ENCODE measurements at places on chromosomes 16 and 17.

- ATAC-seq, result no peak
These were observed 42.7 kb upstream of the WSCD1 start for GRCh38 chr17:6027342-6028024.

GRCh38 chr16:17318238-17318637 lies 152.5 kb downstream of the XYLT1 start:
- no peak for ATAC-seq

- peak; percentile 63 for ATAC-seq
These were observed 526 bp downstream of the MOSMO start for GRCh38 chr16:22008215-22009059.

GRCh38 chr17:149231-149630 lies 11.9 kb downstream of the SCGB1C2 start:
- no peak for ATAC-seq

- no peak for ATAC-seq
These were observed 313.3 kb upstream of the XYLT1 start for GRCh38 chr16:17784073-17784472.

DNA sequence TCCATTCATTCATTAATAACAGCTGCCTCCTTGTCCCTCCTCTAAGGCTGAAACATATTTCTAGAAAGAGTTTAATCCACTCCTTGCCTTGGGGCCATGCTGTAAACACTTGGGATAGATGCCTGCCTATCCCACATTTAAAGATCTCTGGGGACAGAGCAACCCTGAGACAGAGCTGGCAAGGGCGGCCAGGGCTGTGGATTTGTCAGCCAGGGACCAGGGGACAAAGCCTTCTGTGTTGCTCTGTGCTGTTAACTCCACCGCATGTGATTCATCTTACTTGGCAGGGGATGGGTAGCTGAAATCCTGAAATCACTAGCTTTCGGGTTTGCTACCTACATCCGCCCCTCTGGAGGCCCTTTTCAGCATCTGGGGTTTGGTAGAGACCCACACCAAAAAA lies 392.9 kb downstream of the SLC39A11 start:
- no peak for ATAC-seq

GRCh38 chr16:75579281-75579834 lies 13.2 kb downstream of the GABARAPL2 start:
- ATAC-seq, result no peak

GRCh38 chr16:89453501-89454321 lies 36.6 kb downstream of the ANKRD11 start:
- no peak for ATAC-seq

DNA sequence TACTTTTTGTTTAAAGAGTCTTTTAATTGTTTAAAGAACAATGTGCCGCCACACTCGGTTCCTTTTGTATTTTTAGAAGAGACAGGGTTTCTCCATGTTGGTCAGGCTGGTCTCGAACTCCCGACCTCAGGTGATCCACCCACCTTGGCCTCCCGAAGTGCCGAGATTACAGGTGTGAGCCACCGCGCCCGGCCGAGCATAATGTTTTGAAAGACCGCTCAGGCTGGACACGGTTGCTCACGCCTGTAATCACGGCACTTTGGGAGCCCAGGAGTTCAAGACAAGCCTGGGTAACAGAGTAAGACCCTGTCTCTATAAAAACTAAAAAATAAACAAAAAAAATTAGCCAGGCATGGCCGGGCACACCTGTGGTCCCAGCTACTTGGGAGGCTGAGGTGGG lies 59.8 kb downstream of the RNF213 start:
- no peak for ATAC-seq

GRCh38 chr17:83127431-83128160 lies 48.2 kb downstream of the METRNL start:
- ATAC-seq, result no peak

DNA sequence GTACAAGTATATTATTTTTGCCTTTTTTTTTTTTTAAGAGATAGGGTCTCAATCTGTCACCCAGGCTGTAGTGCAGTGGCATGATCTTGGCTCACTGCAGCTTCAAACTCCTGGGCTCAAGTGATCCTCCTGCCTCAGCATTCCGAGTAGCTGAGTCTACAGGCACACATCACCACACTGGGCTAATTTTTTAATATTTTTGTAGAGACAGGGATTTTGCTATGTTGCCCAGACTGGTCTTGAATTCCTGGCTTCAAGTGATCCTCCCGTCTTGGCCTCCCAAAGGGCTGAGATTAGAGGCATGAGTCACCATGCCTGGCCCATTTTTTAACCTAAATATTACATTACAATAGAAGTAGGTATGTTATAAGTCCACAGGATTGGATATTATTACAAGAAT lies 3.2 kb downstream of the TERB1 start:
- no peak for ATAC-seq

DNA sequence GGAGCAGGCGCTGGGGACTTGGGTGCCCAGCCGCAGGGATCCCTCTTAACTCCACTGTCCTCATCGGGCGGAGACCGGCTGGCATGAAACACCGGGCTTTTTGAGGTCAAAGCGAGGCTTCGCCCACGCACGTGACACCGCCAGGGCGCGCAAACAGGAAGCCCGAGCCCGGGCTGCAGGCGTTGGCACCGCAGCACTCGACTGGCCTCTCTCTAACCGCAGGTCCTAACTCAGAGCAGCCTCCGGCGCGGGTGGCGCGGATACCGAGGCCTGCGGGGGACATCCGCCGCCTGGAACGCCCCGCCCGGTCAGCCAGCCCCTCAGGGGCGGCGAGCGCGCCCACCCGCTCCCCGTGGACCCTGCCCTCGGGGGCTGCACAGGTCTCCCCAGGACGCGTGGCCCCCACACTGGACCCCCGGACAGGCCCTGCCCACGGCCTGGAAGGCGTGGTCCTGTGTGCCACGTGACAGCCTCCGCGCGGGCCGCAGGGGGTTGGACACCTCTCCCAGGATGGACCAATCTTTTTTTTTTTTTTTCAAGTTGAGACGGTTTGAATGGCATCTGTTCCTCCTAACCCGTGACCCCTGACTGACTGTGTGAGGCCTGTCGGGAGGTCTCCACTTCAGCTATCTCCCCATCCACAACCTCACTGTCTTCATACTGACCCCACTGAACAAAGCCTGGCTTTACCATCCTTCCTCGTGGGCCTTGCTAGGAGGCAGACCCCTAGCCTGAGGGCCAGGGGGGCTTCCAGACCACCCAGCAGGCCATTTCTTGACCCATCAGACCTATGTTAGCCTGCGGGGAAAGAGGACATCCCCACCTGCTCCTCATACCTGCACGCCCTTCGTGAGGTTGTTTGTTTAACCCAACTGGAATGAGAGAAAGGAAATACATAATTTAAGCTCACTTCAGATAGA lies 8.4 kb upstream of the SLC47A2 start:
- peak; percentile 68 for ATAC-seq

DNA sequence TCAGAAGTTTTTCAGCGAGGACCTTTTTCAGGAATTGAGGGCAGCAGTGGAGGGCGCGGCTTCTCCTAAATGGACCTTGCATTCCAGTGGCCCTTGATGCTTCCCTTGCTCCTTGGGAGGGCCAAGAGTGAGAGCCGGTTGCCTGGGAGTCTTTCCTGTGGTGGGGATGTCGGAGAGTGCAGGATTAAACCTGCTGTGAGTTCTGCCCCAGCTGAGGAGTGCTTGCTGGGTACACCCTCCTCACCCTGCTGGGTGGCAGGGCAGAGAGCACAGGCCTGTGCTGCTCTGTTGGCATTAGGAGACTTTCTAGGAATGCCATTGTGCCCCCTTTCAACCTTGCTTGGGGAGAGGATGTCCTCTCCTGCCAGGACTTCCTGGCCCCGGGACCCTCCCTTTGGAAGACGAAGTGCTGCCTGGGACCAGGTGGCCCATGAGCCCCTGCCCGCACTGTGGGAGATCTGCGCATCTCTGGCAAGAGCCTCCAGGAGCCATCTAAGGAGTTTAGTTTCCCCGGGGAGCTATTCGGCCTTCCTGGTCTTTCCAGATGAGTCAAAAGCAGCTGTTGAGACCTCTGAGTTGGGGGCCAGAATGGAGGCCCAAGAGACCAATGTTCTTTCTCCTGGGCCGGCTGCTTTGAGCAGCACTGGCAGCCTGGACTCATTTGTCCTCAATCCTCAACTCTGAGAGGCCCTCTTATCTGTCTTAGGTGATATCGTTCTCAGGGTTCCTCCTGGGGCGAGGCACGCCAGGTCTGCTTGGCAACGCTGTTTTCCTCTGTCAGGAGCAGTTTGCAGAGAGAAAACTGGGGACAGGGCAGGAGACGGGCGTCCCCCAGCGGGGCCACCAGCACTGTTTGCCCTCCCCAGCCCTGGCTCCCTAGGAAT lies 5.6 kb downstream of the LLGL2 start:
- no peak for ATAC-seq

DNA sequence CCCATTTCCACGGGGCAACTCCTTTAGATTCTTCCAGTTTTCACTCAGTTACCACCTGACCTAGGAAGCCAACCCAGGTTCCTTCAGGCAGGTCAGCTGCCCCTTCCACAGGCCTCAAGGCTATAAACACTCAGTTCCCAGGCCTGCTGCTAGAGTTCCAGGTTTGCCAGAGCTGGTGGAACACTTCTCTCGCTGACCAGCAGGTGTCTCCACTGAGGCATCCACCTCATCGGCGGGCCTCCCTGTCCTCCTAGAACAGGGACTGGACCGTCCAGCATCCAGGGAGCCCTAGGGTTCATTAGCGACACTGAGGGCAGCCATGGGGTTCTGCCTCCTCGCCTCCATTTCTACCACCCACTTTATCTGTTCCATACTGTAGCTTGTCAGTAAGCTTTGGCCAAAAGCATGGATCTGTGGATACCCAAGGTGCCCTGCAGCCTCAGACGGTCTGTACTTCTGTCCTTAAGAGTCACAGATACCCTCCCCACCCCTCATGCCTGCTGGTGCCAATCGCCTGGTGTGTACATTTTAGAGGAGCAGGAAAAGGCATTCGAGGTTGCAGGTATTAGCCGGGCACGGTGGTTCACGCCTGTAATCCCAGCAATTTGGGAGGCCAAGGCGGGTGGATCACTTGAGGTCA lies 29.0 kb downstream of the PIMREG start:
- no peak for ATAC-seq

- ATAC-seq, result no peak
These were observed 122.2 kb downstream of the MRM1 start for GRCh38 chr17:36723459-36724025.

DNA sequence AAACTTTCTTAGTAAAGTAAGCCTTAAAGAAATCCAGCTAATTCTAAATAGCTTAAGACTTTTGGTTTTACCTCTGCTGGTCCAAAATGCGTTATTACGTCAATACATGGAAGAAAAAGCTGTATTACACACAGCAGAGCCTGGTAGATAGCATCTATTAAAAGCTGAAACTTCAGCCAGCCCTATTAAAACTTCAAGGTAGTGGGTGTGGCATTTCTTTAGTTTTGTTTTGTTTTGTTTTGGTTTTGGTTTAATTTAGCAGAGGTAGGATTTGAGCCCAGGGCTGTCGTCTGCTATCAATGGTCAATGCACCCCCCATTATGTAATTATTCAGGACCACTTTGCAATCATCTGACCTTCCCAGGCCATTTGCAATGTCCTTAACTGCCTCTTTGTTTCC lies 318.4 kb upstream of the MAF start:
- no peak for ATAC-seq

DNA sequence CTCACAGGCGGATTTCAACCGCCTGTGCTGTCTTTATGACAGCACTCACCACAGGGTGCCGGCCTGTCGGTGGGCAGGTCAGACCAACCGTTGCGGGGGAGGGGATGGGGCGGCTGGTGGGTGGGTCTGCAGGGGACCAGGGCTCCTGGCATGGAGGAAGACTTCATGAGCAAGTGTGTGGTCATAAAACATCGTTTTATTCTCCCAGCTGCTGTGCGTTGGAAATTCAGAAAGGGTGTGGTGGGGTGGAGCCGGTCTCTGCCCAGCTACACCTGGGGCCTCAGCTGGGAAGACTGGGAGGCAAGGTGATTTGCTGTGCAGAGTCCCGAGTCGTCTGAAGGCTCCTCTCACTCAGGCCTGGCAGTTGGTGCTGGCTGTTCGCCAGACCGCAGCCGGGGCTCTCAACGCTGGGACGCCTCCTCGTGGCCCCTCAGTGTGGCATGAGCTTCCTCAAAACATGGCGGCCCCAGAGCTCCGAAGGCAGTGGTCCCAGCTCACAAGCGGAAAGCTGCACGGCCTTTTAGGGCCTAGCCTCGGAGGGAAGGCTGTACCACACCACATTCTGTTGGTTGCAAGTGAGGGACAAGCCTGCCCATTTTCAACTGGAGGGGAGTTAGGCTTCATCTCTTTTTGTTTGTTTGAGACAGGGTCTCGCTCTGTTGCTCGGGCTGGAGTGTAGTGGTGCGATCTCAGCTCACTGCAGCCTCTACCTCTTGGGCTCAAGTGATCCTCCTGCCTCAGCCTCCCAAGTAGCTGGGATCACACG lies 45.8 kb upstream of the GSE1 start:
- ATAC-seq, result no peak

DNA sequence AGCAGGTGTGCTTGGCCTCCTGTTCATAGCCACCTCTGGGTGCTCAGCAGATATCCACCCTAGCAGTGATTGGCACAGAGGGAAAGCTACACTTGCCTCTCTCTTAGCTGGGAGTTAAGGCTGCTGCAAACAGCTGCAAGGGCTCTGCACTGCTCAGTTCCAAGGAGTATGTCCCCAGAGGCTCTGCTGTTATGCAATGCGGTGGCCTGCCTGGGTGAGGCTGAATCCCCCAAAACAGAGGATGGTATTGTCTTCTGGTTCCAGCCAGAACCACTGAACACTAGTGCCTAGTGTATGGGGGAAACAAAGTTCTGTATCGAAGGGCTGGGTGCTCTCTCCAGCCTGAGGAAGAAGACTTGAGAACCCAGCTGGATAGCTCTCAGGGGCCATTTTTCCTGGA lies 16.8 kb downstream of the TMEM94 start:
- ATAC-seq, result no peak

DNA sequence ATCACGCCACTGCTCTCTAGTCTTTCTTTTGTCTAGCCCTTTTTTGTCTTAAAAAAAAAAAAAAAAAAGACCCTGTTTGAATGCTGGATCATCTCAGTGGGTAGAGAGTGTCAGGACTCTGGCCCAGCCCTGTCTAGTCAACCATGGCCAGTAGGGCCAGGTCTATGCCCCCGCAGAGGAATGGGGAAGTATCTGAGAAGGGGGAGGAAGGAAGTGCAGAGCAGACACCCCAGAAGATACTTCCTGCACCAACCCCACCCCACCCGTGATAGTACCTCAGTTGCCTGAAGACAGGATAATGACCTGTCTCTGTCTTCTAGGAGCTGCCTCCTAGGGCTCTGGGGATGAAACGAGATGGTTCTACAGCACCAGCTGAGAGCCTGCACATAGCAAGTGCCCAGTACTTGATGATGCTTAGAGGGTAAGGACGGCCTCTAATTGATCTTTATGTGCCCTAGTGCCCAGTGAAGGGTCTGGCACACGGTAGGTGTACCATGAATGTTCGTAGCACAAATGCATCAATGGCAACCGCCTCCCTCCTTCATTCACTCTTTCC lies 55.4 kb downstream of the ABAT start:
- peak; percentile 95 for ATAC-seq

- ATAC-seq, result no peak
These were observed 19.8 kb downstream of the PRPSAP1 start for GRCh38 chr17:76333673-76334505.

DNA sequence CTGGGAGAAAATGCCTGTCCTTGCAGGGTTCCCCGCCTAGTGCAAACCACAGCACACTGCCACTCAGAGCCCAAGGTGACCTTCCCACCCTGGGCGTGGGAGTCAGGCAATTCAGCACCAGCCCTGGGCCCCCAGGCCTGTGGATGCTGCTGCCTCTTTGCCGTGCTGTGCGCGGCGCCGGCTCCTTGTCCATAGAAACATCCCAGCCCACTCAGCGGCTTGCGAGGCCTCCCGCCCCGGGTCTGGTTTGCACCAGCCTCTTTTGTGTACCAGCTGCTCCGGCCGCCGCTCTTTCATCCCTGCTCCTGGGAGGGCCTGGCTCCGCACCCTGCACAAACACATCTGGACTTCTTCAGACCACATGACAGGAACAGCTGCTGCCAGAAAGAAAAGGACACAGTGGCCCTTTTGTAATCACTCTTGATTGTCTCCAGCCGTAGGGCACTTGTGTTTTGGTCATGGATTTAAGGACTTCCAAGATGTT lies 75.4 kb upstream of the SDK2 start:
- no peak for ATAC-seq
